ENCODE measurements at places on chromosomes 16 and 17.

- peak; percentile 59 for DNase-seq
Measured at GRCh38 chr16:58299757-58300349, 5.0 kb upstream of the PRSS54 start.

GRCh38 chr17:80168371-80168770 is 1.5 kb upstream of the CARD14 start:
- no peak for DNase-seq

- DNase-seq = no peak
Measured at GRCh38 chr17:55259684-55260111, 5.1 kb upstream of the HLF start.

GRCh38 chr16:52837251-52837650 is 215.4 kb downstream of the CHD9NB start:
- DNase-seq = no peak

GRCh38 chr16:79658301-79659033 is 57.9 kb upstream of the MAF start:
- no peak for DNase-seq

DNA sequence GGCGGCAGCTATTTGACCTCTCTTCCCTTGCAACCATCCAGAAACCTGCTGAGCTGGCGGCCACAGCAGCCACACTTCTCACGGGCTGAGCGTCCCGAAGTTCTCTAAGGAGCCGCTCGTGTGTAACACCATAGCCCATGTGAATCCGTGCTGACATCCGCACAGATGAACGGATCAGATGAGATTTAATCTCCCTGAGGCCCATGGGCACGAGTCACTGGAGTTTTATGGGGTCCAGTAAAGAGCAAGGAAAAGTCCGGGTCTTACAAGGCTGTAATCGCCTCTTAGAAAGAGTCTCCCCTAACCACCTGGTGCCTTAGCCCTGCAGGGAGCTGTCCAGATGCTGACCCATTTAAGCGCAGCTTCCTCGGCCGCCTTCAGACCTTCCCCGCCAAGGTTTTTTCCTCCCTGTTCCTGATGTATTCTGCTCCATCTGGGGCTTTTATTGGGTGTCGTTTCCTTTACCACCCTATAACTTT is 5.5 kb upstream of the CACNG5 start:
- peak; percentile 59 for DNase-seq

DNA sequence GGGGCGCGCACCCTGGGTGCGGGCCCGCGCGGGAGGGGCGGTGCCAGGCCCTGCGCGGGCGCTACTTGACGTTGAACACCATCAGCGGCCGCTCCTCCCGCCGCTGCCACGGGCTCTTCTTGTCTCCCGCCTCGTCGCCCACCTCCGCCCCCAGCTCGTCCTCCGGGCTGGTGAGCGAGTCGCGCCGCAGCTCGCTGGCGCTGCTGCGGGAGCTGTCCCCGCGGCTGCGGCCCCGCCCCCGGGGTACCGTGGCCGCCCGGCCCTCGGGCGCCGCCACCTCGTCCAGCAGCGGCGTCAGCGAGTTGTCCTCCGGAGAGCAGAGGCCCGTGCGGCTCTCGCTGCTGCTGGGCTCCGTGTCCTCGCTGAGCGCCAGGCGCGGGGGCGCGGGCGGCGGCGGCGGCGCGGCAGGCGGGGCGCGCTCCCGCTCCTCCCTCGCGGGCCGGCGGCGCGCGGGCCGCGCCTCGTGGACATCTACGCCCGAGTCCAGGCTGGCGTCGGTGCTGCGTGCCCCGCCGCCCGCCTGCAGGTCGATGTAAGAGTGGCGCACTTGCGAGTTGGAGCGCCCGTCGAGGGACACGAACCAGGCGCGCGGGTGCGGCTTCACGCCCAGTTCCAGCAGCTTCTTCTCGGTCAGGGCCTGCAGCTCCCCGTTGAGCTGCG is 8.7 kb downstream of the GRN start:
- DNase-seq = no peak

GRCh38 chr17:7004398-7005253 is 7.8 kb upstream of the RNASEK start:
- no peak for DNase-seq

DNA sequence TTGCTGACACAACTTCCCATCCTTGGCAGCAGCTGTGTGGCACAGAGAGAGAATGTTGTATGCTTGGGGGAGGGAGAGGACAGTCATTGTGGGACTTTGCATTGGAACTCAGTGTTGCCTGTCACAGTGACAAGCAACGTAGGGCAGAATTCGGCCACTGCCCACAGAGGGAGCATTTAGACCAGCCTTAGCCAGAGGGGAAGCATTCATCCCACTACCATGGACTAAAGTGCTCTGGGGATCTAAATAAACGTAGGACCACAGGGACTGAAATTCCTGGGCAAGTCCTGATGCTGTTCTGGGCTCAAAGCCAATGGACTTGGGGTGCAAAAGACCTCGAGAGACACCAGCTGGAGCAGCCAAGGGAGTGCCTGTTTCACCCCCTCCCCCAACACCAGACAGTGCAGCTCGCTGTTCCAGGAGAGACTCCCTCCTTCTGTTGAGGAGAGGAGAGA is 44.9 kb downstream of the ABCA8 start:
- DNase-seq = no peak

DNA sequence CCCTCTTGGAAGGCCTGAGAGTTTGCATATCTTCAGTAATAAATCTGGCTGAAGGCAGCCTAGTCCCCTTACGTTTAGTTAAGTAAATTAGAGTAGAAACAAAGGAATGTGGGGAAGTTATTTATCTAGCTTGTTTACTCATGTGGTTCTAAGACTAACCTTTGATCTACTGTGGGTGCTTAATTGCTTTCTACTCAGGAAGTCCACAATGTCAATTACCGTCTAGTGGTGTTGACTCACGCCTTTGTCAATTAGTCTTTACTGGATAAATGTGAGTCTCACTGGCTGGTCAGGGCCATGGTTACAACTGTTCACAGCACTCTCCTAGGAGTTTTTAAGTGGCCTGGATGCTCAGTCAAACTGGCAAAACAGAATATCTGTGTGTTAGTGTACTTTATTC is 2338.4 kb downstream of the TP53TG3F start:
- no peak for DNase-seq

DNA sequence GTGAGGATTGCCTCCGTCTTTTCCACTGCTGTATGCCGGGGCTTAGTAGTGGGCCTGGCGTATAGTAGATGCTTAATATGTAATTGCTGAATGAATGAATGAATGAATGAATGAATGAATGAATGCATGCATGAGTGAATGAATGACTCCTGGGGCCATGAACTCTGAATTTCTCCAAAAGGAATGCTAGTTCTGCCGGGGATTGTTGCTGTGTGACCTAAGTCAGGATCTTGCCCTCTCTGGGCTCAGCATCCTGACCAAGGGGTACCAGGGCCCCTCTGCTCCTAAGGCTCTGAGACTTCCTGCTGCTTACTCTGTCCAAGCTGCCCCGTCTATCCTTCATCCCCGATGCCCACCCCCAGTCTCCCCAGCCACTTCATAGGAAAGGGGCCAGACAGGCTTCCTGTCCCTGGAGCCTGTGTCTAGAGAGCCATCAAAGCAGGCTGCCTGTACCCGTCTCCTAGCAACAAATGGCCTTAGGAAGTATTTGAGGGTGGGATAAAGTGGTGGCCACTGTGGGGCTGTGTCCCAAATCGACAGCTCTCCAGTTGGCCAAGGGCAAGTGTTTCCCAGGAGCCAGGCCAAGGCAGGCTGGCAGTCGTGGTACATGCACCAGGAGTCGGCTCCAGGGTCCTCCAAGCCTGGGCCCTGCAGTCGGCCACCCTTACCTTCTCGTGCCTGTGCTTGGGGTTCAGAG is 11.6 kb upstream of the MPRIP start:
- DNase-seq = no peak

- no peak for DNase-seq
Measured at GRCh38 chr17:47785538-47786123, 36.0 kb downstream of the OSBPL7 start.

GRCh38 chr17:75181608-75182318 is 996 bp downstream of the SUMO2 start:
- no peak for DNase-seq

GRCh38 chr17:16432017-16432416 is 16.6 kb downstream of the TRPV2 start:
- no peak for DNase-seq

DNA sequence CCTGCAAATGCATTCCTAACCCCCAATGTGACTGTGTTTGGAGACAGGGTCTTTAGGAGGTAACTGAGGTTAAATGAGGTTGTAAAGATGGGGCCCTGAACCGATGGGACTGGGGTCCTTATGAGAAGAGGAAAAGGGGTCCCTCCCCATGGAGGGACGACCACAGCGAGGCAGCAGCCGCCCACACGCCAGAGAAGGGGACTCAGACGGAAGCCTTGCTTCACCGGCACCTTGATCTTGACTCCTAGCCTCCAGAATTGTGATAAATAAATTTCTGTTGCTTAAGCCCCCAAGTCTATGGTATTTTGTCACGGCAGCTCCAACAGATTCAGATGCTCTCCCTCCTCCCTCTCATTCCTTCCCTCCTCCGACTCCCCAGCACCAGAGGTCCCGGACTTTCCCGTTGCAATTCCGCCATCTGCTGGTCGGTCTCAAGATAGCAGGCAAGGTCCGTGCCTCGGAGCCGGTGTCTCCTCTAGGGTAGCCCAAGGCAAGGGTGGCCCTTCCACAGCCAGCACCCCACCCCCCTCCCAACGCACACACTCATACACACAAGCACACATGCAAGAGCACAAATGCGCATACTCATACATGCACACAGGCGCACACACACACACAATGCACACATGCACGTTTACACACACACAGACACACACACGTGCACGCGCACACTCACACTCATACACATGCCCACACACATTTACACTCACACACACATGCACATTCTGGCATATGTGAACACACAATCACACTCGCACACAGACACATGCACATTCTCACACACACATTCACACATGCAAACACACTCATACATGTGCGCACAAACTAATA is 23.1 kb upstream of the C16orf78 start:
- peak; percentile 62 for DNase-seq

DNA sequence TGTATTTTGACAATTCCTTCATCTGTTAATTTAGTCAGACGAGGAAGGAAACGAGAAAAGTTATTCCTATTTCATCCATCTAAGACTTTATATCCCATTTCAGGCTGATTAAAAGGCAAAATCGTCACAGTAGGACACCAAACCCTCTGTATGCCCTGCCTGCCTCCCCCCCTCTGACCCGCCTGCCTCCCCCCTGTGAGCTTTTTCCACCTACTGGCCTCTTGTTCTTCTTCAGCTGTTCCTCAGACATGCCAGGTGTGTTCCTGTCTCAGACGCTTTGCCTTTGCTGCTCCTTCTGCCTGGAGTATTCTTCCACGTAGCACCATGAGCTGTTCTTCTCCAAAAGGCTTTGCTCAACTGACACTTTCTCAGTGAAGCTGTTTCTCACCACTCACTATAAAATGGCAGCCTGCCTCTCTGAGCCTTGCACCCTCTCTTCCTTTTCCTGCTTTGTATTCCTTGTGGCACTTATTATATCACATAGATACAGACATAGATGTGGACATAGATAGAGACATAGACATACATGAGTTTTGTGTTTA is 723.4 kb downstream of the MAF start:
- no peak for DNase-seq

DNA sequence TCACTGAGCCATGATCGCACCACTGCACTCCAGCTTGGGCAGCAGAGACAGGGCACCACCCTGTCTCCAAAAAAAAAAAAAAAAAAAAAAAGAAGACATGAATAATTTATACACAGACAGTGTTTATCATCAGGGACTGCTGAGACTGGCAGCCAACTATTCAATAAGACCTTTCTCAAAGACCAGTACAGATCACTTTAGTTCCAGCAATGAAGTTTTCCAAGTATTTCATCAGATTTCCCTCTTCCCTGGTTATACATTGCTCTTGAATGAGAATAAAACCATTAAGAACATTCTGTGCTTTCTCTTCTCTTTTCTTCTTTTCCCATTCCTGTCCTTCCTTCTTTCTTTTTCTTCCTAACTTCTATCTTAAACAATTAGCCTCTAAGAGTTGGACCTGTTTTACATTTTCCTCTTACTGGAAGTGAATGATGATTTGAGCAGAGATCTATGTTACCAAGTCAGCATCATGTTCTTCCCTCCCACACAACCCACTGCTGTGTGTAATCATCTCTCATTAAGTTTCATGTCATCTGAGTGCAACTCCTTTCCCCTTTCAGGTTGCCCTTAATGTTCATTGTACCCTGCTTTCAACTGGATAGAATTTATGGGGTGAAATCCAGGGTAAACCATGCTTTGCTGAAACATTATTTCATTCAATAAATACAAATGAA is 35.9 kb upstream of the SMIM36 start:
- DNase-seq = no peak

DNA sequence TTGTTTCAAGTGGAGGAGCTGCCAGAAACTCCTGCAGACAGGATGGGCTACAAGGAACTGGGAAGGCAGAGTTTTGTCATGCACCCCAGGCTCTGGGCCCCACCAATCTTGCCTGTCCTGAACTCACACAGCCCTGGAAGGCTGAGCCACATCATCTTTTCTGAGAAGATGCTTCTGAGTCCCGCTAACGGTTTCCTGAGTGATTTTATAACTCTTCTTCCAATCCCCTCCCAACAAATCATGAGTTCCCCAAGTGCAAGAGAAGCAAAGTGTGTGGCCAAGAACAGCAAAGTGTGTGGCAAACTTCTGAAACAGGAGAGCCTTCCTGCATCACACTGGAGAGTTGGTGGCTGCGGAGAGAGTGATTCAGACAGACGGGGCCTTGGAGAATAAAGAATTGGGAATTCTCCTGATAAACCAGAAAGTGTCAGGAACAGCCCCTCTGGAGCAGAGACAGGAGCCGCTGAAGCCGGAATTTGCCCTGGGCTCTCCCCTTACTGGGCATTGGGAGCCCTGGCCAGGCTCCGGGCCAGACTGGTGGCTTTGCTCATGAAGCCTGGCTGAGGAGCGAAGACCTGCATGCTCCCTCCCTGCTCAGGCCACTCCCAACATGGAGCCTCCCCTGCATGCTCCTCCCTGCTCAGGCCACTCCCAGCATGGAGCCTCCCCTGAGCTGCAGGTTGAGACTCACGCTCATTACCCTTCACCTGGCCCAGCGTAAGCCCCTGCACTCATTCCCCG is 47.2 kb downstream of the PITPNM3 start:
- DNase-seq = no peak

GRCh38 chr16:16021988-16022682 is 72.7 kb downstream of the ABCC1 start:
- DNase-seq = peak; percentile 40

DNA sequence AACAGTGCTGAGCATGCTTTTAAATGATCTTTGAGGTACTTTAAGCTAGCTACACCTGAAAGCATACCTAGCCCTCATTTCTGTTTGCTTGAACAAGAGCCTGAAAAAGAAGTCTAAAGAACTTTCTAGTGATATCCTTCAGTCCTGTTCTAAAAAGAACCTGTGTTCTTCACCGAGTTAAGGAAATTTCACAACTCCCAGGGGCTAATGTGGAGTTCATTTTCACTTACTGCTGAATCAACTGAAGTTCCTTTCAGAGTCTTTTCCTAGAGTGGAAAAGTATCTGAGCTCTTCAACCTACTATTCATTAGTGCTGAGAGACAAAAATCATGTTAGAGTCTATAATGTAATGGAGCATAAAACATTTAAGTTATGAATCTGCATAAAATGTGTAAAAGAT is 66.9 kb downstream of the CHD9 start:
- no peak for DNase-seq

- no peak for DNase-seq
Measured at GRCh38 chr17:44272954-44273353, 5.0 kb upstream of the SLC4A1 start.

GRCh38 chr16:9119795-9120194 is 28.4 kb downstream of the HAPSTR1 start:
- no peak for DNase-seq

GRCh38 chr17:67262435-67263117 is 17.6 kb upstream of the HELZ start:
- DNase-seq = no peak

- no peak for DNase-seq
Measured at GRCh38 chr16:65688301-65688700, 566.4 kb upstream of the CDH11 start.
